CD14-positive monocyte (primary cell): ENCODE measurements at places on chromosomes 4 and X. TPM values are rescaled to one million over a fixed set of nuclear protein-coding genes. Genes with fewer than 3 reads are reported as not detected.

ANTXR2 gene
- polyA plus RNA-seq = 69.6 TPM

- DNase-seq = peak; percentile 20
Observed at GRCh38 chrX:35826503-35826902, 28.4 kb downstream of the MAGEB16 start.

ACSL1 gene
- 115 TPM for polyA plus RNA-seq

DNA sequence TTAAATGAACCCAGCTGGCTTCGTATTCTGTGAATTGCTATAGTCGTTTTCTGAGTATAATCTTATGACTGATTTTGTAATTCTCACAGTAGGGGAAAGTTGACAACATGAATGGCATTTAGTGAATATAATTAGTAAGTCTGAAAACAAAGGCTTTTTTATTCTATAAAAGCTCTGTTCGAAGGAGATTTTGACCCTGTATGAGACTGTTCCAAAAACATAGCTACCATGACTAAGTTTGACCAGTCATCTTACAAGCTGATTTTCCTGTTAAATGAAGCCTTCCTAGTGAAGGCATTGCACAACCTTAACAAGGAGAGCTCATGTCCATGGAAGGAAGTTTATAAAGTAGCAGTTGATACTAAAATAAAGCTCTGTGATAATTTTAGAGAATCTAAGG is 242.3 kb downstream of the RPA4 start:
- DNase-seq = no peak

DNA sequence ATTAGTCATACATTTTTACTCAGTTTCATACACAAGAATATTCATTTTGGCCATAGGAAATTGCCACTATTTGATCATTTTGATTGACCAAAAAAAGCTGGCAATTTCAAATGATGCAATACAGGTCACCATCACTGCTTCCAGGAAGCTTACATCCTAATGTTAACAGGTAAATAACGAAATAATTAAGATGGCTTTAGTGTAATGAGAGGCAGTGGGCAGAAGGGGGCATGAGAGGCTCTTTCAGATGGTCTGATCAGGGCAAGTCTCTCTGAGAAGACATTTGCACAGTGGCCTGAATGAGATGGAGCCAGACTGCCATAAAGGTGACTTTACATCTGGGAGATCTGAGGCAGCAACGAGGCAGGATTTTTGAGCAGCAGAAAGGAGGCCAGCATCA is 170.7 kb downstream of the SLIT2 start:
- DNase-seq = peak; percentile 33

DNA sequence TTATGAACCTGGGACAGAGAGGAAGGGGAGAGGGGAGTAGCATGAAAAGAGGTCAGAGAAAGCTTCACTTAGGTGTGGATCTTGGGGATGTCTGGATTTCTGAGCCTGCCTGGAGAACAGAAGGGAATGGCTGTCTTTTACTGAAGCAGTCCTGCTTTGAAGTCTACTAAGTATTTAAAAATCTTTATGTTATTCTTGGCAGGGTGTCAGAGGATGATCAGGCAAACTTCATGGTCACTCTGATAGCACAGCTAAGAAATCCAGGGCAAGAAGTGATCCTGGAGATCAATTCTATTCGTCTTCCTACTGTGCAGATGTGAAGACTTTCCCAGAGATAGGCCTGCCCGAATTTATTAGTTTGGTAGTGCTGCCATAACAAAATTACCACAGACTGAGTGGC is 464.4 kb upstream of the BOD1L1 start:
- no peak for DNase-seq

TREX2 gene
- not detected for polyA plus RNA-seq

ADH1B gene
- polyA plus RNA-seq = not detected

PFKFB1 gene
- polyA plus RNA-seq = 0.11 TPM
